ENCODE measurements at places on chromosomes 3 and 15.

- DNase-seq: no peak
These were observed 40.9 kb upstream of the FAM3D start for GRCh38 chr3:58707390-58707930.

DNA sequence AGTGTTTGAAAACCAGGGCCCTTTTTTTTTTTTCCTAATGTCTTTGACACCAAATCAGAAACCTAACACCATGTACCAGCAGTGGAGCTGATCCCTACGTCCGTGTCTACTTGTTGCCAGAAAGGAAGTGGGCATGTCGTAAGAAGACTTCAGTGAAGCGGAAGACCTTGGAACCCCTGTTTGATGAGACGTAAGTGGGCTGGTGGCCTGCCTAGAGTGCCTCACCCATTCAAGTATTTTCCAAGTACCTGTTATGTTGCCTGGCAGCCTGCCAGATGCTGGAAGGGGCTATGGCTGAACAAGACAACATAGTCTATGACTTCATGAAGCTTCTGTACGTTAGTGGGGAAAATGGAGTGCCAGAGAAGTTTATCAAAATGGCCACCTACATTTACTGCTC, 39.7 kb downstream of the ESYT3 start:
- no peak for DNase-seq

- DNase-seq: no peak
These were observed 52.2 kb upstream of the RBSN start for GRCh38 chr3:15151166-15151565.

- DNase-seq: no peak
These were observed 65.6 kb downstream of the CCDC33 start for GRCh38 chr15:74301583-74302361.

GRCh38 chr15:66718220-66718988, 16.4 kb downstream of the SMAD6 start:
- no peak for DNase-seq

- DNase-seq: no peak
These were observed 10.8 kb downstream of the PLD1 start for GRCh38 chr3:171799501-171799900.

Measured in GM13976 (cell line).